ENCODE measurements at places on chromosomes 12 and 14. TPM values are rescaled to one million over a fixed set of nuclear protein-coding genes. Genes with fewer than 3 reads are reported as not detected.

GRCh38 chr12:94175763-94176668, 27.6 kb downstream of the PLXNC1 start:
- peaks cover 28% of the 10 kb centered on the region for H3K27me3 ChIP-seq
- no peaks in the 10 kb centered on the region for H3K4me1 ChIP-seq
- no peaks in the 10 kb centered on the region for H3K36me3 ChIP-seq
- no peak for DNase-seq
- H3K27ac ChIP-seq: no peak overlapping the region

GRCh38 chr14:73943083-73943482, 6.8 kb downstream of the FAM161B start:
- H3K4me3 ChIP-seq: no peak overlapping the region
- H3K27me3 ChIP-seq: no peaks in the 10 kb centered on the region
- H3K36me3 ChIP-seq: no peaks in the 10 kb centered on the region
- no peak overlapping the region for H3K27ac ChIP-seq
- no peaks in the 10 kb centered on the region for H3K4me1 ChIP-seq

DNA sequence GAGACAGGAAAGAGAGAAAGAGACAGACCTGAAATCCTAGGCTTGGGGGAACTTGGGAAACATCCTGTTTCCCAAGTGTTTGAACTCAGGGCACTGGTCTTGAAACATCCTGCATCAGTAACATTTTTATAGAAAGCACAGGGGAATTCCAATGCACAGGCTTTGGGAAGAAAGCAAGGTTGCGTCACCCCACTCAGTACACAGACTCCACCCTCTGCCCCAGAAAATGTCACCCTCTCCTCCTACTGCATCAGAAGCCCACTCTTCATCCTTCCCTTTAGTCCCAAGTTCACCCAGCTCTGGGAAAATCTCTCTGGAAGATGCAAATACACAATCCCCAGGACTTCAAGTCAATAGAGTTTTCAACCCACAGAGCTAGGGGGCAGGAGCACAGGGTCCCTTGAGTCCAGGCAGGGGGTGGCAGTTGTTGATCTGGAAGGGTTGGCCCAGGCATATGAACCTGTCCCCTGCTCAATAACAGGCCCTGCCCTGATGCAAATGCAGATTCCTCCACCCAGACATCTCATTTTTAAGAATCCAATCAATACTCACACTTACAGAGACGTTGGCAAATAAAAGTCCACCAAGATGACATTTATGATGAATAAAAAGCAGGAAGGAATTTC, 1.7 kb downstream of the RDH16 start:
- H3K27ac ChIP-seq: no peak overlapping the region
- H3K27me3 ChIP-seq: peaks cover 14% of the 10 kb centered on the region
- DNase-seq: no peak
- no peaks in the 10 kb centered on the region for H3K36me3 ChIP-seq
- H3K4me3 ChIP-seq: no peak overlapping the region
- H3K4me1 ChIP-seq: no peaks in the 10 kb centered on the region

GRCh38 chr14:51206462-51206861, 33.6 kb upstream of the TMX1 start:
- H3K4me1 ChIP-seq: no peaks in the 10 kb centered on the region
- H3K27ac ChIP-seq: no peak overlapping the region
- no peak for DNase-seq
- no peaks in the 10 kb centered on the region for H3K36me3 ChIP-seq
- H3K27me3 ChIP-seq: 0 out of 2 replicates have a peak, but pooled peaks cover 2% of the 10 kb centered on the region

Gene DHRS2
- total RNA-seq: 1.0 TPM

Gene TOGARAM1
- 11.6 TPM for total RNA-seq

GRCh38 chr14:71890541-71890940, 41.7 kb upstream of the RGS6 start:
- H3K27me3 ChIP-seq: no peaks in the 10 kb centered on the region
- no peak for DNase-seq
- H3K4me3 ChIP-seq: no peak overlapping the region

Data from Panc1 (cell line).